ENCODE measurements at places on chromosomes 5 and 9. TPM values are rescaled to one million over a fixed set of nuclear protein-coding genes. Genes with fewer than 3 reads are reported as not detected.

CCNO gene
- 0.65 TPM for total RNA-seq

INSYN2B gene
- 0.76 TPM for total RNA-seq

ZNF454 gene
- total RNA-seq: 2.9 TPM

PCDHGA10 gene
- 10.5 TPM for total RNA-seq

TMC1 gene
- total RNA-seq: not detected

TMEM245 gene
- total RNA-seq: 50.4 TPM

SPATA31D3 gene
- not detected for total RNA-seq

PCDHGA8 gene
- total RNA-seq: 0.89 TPM

PCDHA1 gene
- 0.16 TPM for total RNA-seq

GRXCR2 gene
- total RNA-seq: not detected

ANKRD31 gene
- not detected for total RNA-seq

PCDHA11 gene
- 0.16 TPM for total RNA-seq

FBP1 gene
- total RNA-seq: not detected

PCSK5 gene
- total RNA-seq: 7.7 TPM

BTNL8 gene
- not detected for total RNA-seq

KIF20A gene
- total RNA-seq: 102 TPM

GHR gene
- total RNA-seq: 0.49 TPM

SGCD gene
- total RNA-seq: 0.76 TPM

IFNB1 gene
- not detected for total RNA-seq

CCL19 gene
- not detected for total RNA-seq

RLN2 gene
- 2.3 TPM for total RNA-seq

PCDHGB2 gene
- 0.65 TPM for total RNA-seq

ZDHHC11B gene
- not detected for total RNA-seq

Data from mesangial cell (primary cell).